ENCODE measurements at places on chromosomes 7 and 10. TPM values are rescaled to one million over a fixed set of nuclear protein-coding genes. Genes with fewer than 3 reads are reported as not detected.

Gene ZNF467
- total RNA-seq = 16.7 TPM

Gene MBL2
- total RNA-seq = not detected

DNA sequence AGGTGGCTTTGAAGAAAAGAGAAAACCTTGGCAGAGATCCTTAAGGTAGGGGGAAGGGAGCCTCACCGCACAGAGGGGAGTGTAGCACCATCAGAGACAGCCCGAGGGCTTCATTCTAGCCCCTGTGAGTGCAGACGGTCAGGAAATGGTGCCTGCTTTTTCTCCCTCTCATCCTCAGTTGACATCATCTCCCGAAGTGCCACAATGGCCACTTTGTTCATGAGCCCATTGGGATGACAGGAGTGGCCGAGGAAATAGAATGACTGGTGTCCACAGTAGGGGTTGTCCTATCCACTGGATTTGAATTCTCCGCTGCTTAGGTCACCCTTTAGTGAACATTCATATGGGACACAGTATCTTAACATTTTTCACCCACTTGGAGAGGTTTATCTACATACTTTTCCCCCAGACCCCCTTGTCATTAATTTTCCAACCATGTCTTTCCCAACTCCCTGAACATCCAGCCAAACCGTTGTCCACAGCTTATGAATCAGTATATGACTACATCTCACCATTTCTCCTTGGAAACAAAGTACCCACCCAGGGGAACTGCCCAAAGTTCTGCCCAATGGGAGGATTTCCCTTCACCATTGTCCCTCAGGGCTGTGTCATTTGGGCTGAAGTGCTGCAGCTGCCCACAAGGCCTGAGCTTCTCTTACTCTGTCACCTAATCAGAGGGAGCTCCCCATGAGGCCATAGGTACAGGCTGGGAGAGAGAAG lies 108.8 kb downstream of the ADCY1 start:
- no peak for DNase-seq

DNA sequence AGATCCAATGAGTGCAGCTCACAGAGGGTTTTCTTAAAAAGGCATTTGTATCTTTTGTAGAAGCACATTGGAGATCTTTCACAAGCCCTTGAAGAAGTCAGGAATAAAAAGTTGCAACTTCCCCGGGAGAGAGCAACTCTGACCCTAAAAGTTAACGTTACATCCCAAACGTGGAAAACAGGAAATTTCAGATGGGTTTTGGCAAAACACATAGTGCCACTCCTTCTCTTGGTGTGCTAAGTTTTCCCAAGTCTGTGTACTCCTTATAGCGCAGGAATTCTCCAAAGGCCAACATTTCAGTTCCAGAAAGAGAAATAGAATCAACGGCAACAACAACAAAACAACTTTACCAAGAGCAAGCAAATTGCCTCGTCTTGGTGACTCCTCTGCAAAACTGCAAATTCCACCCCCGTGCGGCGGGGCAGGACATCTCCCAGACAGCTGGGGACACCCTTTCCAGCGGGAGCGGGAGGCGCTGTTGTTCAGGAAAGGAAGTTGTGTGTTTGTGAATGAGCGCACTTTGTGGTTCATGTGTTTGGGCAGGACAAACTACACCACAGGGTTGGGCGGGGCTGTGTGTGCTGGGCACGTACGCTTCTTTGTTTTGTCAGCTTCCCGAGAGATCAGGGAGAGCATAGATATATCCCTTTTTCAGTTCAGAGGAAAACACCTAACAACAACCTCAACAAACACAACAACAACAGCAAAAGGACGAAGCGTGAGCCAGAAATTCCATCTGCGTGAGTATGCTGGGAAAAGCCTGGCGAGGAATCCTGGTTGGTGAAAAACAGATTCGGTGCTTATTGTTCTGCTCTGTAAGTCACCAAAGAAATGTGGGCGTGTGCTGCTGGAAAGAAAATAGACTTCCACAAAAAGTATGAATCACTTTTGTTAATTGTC lies 294.7 kb upstream of the PITRM1 start:
- DNase-seq = peak; percentile 69

DNA sequence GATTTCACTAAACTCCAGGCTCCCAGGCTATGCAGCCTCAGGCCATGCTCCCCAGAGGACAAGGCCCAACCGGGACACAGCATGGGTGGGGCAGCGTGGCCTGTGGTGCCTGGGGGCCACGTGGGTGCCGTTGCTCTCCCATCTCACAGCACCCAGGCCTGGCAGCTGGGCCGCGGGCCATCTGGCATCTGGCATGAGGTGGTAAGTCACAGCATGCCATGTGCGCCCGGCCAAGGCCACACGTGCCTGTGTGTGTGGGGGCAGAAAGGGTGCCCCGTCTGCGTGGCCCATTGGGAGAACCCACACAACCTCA lies 204.1 kb downstream of the EBF3 start:
- no peak for DNase-seq

DNA sequence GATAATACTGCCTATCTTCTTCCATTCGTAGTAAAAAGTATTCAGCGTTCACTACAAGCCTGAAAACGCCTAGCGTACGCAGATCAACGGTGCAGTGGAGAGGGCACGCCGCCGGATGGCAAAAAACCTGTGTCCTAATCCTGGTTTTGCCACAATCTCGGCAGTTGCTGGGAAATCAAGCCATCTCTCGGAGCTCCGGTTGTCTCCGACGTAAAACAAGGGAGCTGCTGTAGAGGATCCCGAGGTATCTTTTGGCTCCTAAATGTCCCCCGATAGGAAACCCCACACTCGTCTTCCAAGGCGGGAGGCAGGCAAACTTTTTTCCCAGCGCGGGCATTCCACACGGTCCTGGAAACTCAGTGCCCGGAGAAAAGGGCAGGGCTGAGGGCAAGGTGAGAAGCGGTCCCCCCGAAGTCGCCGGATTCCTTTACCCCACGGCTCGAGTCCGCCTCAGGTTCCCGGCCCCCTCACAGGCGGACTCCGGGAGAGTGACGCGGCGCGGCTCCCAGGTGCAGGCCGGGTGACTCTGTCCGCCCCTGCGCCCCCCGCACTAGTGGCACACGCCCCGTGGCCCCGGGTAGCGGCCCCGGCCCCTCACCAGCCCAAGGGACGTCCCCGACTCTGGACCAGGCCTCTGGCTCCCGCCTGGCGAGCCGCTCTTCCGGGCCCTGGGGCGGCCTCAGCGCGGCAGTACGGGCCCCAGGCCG lies 649 bp downstream of the IDE start:
- peak; percentile 12 for DNase-seq

DNA sequence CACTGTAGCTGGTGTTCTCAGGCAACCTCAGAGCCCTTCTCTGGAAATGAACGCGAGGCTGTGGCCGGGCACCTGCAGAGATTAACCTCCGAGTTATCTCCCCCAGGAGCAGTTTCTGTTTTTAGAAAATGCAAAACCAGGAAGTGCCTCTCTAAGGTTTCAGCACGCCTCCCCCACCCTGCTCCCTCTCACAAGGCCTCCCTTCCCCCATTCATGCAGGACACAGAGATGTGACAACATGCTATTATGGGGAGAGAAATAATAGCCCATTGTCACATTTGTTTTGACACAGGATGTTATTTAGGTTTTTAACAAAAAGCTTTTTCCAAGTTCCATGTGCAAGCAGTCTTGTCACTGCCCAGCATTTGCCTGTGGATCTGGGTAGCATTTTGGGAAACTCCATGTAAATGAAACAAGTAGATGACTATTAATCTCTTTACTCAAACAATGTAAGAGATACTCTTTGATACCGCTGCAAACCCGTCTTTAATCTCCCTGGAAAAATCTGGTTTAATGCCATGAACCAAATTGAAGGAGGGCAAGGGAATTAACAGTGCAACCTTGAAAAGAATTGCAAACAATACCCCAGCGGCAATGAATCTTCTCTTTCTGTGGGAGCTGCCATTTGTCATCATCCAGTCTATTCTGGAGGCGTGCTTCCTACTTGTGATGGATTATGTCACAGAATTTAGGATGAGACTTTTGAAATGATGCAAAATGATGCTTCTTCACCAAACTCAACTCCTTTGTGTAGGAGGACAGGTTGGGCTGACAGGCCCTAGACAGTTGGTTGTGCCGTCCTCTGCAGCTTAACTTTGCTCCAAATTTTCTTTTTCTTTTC lies 86.5 kb upstream of the NMT2 start:
- DNase-seq = no peak

- no peak for DNase-seq
Measured at GRCh38 chr7:94056796-94057207, 52.6 kb upstream of the BET1 start.

DNA sequence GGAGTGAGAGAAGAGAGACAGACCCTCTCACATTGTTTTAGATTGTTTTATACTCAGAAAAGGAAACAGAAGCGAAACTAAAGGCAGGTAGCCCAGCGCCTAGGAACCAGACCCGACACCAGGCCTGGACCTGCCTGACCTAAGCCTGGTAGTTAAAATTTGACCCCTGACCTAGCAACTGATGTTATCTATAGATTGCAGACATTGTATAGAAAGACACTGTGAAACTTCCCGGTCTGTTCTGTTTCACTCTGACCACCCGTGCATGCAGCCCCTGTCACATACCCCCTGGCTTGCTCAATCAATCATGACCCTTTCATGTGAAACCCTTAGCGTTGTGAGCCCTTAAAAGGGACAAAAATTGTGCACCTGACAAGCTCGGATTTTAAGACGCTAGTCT lies 31.6 kb downstream of the VIPR2 start:
- no peak for DNase-seq

GRCh38 chr10:5595591-5595990 lies 70.8 kb downstream of the ASB13 start:
- DNase-seq = no peak

DNA sequence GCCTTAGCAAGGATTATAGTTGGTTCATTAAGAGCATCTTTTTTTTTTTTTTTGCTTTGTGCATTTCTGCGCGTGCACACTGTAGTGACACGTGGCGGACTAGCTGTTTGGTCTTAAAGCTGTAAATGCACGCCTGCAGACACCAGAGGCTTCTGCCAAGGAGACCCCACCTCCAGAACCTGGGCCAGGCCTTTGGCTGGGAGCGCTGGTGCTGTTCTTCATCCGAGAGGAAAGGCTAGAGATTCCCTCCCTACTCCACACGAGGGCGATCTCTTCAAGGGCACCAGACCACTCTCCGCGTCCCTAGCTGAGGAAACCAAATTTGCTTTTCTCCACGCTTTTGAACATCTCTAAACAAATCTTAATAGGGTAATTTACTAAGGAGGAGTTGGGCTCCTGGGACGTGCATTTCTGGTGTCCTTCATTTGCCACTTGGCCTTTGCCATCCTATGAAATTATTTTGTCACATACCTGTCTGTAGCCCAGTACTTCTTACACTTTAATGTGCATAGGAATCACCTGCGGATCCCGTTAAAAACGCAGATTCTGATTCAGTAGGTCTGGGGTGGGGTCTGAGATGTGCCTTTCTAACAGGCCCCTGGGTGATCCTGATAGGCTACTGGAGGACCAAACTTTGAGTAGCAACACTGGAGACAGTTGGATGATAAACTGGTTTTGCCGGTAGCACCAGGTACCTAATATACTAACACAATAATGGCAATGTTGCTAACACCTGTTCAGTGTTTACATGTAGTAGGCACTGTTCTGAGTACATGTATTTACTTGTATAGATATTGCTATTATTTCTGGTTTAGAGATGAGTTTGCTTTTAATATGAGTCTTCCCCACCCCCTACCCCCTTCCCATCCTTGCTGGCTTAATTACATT lies 1.3 kb upstream of the SLC26A5 start:
- DNase-seq = no peak

GRCh38 chr10:124083740-124084397 lies 9.5 kb downstream of the CHST15 start:
- DNase-seq = no peak

GRCh38 chr7:135217645-135218509 lies 6.6 kb upstream of the WDR91 start:
- no peak for DNase-seq

DNA sequence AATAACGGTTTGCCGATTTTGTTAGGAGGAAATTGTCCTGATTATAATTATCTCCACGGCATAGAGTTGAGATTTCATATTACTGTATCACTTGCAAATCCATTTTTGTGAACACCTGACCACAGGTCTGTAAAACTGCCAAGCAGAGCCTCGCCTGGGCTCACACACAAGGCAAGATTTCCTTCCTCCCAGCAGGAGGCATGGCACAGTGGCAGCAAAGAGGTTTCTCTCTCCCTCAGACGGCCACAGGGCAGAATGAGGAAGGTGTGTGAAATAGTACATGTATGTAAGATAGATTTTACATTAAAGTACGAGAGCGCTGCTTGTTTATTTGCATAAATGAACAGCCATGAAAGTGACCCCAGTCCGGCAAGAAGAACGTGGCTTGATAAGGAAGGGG lies 130.1 kb downstream of the CELF2 start:
- DNase-seq = no peak

GRCh38 chr7:47253650-47254080 lies 328.2 kb downstream of the TNS3 start:
- DNase-seq = peak; percentile 65
